ENCODE measurements at places on chromosomes 3 and 15. TPM values are rescaled to one million over a fixed set of nuclear protein-coding genes. Genes with fewer than 3 reads are reported as not detected.

DNA sequence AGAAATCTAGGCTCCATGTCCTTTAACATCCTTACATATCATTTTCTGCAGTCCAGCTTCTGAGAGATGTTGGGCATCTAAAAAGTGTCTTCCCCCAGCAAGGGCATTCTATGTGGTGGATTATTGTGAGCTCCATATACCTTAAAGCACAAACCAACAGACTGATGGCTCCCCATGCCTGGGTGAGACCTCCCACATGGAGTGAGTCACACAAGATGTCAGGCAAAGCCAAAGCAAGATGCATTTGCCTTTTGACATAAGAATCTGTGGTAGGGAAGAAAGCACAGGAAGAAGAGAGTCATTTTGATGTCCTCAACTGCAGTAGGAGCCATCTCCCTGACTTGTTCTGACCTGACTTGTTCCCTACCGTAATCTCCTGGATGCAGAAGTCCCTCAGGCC is 238.7 kb upstream of the EIF1B start:
- no peak for DNase-seq

The TMEM40 gene
- 2.0 TPM for total RNA-seq

The MOBP gene
- 0.41 TPM for total RNA-seq

GRCh38 chr15:95016511-95017229 is 785.3 kb downstream of the MCTP2 start:
- no peak for DNase-seq

DNA sequence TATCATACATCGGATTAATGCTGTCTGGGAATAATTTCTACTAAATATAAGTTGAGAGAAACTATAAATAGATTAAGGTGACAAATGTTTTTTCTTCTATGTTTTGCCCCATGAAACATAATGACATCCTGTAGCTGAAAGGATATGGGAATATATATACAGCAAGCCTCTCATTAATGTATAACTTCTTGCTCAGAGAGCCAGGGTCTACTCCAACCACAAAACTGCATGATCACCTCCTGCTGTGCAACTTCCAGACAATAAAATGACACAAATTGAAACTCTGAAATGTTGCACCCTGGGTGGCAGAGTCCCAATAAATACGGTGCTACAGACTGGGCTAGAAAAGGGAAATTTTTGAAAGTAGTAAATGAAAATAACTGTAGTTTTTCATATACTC is 571.9 kb upstream of the CBLB start:
- no peak for DNase-seq

- peak; percentile 29 for DNase-seq
Measured at GRCh38 chr3:119636249-119636648, 24.1 kb downstream of the POPDC2 start.

GRCh38 chr15:52734329-52734728 is 55.1 kb upstream of the ATOSA start:
- DNase-seq, result no peak

GRCh38 chr15:63323798-63324563 is 46.6 kb downstream of the APH1B start:
- no peak for DNase-seq

DNA sequence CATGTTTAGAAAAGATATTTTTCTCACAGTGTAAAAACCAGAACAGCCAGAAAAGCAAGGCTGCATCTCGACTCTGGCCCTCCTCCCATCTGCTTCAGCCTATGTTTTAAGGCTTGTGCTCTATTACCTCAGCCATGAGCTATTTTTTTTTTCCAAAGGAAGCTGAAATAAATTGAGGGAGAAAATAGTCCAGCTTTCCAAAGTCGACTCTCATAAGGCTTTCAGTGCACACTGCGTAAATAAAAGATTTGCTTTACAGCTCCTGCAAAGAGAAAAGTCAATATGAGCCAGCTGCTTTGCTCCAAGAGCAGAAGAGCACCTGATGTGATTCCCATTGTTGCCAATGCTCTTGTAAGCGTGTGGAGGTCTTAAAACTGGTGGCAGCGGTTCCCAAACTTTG is 26.7 kb downstream of the SCG3 start:
- no peak for DNase-seq

DNA sequence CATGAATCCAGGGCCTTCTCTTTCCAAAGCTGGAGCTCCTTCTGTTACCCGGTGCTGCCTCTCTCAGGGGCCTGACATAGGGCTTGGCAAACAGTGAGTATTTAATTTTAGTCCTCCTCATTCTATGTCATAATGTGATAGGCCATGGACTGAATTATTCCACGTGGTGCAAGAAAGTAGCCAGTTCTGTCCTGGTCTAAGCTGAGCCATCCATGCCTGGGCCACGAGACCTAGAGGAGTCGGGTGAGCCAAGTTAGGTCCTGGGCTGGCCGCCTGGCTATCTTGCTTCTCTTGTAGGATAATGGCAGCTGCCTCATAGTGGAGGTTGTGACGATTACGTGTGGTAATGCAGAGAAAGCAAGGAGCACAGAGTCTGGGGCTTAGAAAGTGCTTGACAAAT is 170.6 kb downstream of the FAM43A start:
- no peak for DNase-seq

GRCh38 chr3:105715372-105715771 is 153.4 kb downstream of the CBLB start:
- peak; percentile 69 for DNase-seq

- no peak for DNase-seq
Measured at GRCh38 chr3:30512576-30512975, 93.8 kb upstream of the TGFBR2 start.

- no peak for DNase-seq
Measured at GRCh38 chr3:154280161-154280560, 44.1 kb downstream of the DHX36 start.

The OCA2 gene
- 2.4 TPM for total RNA-seq

Data from astrocyte (in vitro differentiated cells and primary cell).